Activated T-cell treated with anti-CD3 and anti-CD28 coated beads, Interleukin-2, amount 50 U/mL, for 4 hours (primary cell): ENCODE measurements at places on chromosomes 12 and 14. TPM values are rescaled to one million over a fixed set of nuclear protein-coding genes. Genes with fewer than 3 reads are reported as not detected.

DNA sequence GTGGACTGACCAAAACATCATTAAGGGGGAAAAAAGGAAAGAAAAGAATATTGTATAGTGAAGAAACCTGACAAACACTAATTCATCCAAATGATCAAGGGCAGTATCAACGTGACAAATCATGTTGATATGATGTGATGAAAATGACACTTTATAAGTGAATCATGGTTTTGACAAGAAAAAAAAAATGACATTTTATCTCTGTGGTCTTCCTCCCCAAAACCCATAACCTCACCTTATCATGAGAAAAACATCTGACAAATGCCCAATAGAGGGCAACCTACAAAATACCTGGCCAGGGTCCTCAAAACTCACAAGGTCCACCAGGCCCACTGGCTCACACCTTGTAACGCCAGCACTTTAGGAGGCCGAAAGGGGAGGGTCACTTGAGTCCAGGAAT, 13.8 kb downstream of the TMED10 start:
- DNase-seq = no peak

DNA sequence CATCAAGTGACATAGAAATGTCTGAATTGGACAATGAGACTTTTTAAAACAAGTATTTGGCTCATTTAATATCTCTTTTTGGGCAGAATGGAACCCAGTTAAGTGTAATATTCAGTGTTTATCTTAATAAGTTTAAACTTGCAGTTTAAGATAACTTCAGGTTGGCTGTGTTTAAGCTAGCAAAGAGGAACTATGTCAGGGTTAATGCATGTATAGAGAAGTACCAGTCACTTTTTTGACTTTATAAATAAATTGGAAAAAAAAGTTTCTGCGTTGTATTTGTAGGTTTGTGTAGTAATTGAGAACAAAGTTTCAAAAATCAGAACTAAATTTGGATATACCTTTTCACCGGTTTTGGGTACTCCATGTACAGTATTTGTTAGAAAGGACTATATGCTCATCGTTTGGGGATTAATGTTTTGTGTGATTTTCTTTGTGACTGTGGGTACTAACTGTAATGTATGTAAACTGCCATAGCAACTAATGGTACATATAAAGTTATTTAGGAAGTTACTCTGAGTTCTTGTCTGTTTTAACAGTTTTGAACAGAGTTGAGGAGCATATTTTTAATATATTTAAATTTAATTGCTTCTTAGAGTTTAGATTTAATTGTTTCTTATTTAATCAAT, 4.5 kb downstream of the HMGA2 start:
- no peak for DNase-seq

- no peak for DNase-seq
Observed at GRCh38 chr14:33812601-33813000, 138.3 kb downstream of the EGLN3 start.

GRCh38 chr14:77965919-77966435, 166.1 kb downstream of the ADCK1 start:
- no peak for DNase-seq

GRCh38 chr14:51847489-51847796, 13.0 kb upstream of the GNG2 start:
- no peak for DNase-seq

DNA sequence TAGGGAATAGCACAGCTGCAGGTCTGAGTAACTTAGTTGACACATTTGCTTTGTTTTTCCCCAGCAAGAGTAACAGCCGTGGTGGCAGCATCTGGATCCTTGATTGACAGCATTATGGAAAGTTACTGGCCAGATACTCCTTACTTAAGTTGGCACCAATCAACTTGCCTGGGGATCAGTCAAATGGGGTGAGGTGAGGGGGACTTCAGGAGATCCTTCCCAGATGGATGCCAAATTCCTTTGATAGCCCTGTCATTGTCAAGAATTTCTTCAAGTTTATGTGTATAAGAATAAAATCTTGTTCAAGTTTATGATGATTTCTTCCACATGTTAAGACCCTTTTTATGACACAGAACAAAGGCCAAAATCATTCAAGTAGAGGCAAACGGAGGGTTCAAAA, 618.4 kb downstream of the SLC6A15 start:
- DNase-seq = no peak

- no peak for DNase-seq
Observed at GRCh38 chr14:61563162-61563511, 132.2 kb upstream of the HIF1A start.

DNA sequence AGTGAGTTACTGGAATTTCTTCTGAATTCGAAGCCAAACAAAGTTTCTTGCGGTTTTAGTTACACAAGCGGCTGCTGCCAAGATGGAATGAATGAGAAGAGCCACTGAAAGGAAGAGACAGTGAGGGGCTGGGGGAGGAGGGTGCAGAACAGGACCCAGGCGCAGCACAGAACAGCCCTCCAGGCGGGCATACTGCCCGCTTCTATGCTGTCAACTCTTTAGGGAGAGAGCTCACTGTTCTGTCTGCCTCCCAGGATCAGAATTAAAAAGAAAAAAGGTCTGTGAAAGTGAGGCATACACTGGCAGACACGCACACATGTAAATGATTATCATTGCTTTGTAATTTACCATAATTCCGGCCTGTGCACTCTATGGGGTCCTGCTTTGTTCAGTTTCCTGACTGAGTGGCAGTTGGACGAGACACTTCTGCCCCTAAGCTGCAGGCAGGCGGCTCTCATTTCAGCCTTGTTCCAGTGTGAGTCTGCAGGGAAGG, 231.6 kb downstream of the CACNA1C start:
- no peak for DNase-seq

- no peak for DNase-seq
Observed at GRCh38 chr14:42742084-42742483, 1135.4 kb downstream of the LRFN5 start.

- DNase-seq = peak; percentile 65
Observed at GRCh38 chr12:8890313-8891085, 23.8 kb upstream of the PHC1 start.

GRCh38 chr12:42612231-42612613, 22.7 kb upstream of the PRICKLE1 start:
- no peak for DNase-seq

GRCh38 chr12:85423947-85424346, 143.9 kb downstream of the ALX1 start:
- DNase-seq = no peak

DNA sequence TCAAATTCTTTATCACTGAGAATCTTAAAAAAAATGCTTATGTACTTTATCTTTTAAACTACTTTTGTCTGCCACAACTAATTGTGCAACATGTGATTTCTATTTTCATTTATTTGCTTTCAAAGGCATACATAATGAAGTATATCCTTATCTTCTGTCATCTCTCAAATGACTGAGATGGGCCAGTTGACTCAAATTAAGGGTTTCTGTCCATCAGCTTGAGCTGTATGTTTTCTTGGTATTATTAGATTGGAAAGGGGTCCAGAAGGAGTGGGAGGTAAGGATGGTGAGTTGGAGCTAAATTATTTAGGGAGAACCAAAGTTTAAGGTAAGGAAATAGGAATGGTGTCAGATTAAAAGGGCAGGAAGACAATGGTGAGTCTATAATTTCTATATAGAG, 408.4 kb upstream of the SEL1L start:
- no peak for DNase-seq

KLRC4 gene
- 0.78 TPM for total RNA-seq

KRT72 gene
- total RNA-seq = 0.11 TPM

RBM23 gene
- 82.5 TPM for total RNA-seq

MYF5 gene
- total RNA-seq = not detected

FAR2 gene
- 5.9 TPM for total RNA-seq

ACSM4 gene
- not detected for total RNA-seq

BCL7A gene
- 10.6 TPM for total RNA-seq

SAMD4A gene
- total RNA-seq = 5.4 TPM
